Stimulated activated naive CD4-positive, alpha-beta T cell (primary cell): ENCODE measurements at places on chromosomes 2 and 18.

- no peak for DNase-seq
Measured at GRCh38 chr2:109355192-109355843, 226.3 kb downstream of the SH3RF3 start.

DNA sequence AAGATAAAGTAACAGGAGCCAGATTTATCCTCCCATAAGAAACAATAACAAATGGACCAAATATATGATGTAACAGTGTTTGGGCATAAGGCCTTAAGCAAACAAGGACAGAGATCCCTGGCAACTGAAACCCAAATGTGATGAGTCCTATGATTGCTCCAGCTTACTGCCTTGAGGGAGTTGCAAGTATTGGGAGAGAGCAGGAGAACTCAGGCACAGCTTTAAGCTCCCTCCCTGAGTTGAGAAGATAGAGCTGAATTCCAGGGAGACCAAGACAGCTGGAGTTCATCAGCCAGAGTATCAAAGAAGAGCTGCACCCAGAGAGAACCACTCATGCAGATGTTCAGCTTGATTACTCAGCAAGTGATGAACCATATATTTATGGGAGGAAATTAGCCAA, 814.5 kb upstream of the RAB6C start:
- no peak for DNase-seq

GRCh38 chr2:55231546-55232083, 478 bp downstream of the CLHC1 start:
- no peak for DNase-seq

DNA sequence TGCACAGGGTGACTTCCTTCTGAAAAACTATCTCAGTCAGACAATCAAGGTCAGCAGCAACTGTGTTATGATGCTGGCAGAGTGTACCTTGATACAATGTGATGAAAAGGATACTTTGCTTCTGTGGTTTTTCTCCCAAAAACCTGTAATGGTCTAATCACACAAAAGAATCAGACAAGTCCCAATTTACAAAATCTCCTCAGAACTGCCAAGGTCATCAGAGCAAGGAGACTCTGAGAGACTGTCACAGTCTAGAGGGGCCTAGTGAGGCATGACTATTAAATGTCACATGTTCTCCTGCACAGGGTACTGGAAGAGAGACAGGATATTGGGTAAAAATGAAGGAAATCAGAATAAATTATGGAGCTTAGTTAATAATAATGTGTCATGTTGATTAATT, 185.4 kb downstream of the ST6GAL2 start:
- no peak for DNase-seq

GRCh38 chr2:48395658-48396057, 134.3 kb upstream of the STON1 start:
- no peak for DNase-seq

- DNase-seq: no peak
Measured at GRCh38 chr2:31060397-31060796, 77.8 kb downstream of the GALNT14 start.
